ENCODE measurements at places on chromosomes 13 and 19.

DNA sequence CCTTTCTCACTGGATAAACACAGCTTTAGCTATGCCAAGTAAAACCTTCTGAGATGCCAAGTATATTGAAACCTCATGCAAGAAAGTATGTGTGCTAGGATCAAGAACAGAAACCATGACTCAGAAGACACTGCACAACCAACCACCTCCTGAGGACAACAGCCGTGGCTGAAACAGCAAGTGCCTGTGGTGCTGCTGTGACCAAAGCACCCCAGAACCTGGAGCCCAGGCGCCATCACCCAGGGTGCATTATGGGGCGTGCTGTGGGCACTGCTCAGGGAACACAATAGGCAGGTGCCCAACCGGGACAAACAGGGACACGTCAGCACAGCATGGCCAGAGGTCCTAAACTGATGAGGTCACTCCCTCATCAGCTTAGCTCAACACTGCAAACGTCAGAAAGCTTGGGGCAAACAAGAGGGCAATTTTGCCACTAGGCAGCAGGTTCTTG is 101.3 kb upstream of the SLC15A1 start:
- peak; percentile 82 for DNase-seq

DNA sequence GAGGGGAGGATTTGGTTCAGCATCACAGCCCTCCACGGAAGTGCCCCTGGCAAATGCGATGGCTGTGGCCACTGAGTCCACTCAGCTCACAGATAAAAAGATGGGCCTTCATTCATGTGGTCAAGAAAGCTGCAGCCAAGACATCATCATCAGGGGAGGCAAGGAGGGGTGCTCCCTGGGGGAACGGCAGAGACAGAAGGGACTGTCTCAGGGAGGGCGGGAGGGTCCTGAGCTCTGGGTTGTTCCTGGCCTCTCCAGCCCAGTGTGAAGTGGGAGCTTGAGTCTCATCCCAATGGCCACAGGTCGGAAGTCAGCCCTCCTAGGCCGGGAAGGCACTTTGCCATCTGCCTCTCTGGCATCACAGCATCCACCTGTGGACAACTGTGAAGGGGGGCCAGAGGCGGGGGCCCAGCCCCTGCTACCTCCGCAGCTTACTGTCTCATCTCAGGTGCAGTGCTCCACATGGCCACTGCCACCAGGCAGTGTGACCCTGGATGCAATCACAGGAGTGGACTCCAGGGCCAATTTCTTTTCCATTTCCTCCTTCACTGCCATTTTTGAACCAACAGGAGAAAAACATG is 137.8 kb upstream of the SOX1 start:
- DNase-seq, result no peak

- no peak for DNase-seq
Measured at GRCh38 chr13:40624986-40625385, 41.5 kb downstream of the FOXO1 start.

- no peak for DNase-seq
Measured at GRCh38 chr13:51967482-51968446, 43.5 kb downstream of the ATP7B start.

- no peak for DNase-seq
Measured at GRCh38 chr19:799076-799881, 2.0 kb downstream of the PTBP1 start.

DNA sequence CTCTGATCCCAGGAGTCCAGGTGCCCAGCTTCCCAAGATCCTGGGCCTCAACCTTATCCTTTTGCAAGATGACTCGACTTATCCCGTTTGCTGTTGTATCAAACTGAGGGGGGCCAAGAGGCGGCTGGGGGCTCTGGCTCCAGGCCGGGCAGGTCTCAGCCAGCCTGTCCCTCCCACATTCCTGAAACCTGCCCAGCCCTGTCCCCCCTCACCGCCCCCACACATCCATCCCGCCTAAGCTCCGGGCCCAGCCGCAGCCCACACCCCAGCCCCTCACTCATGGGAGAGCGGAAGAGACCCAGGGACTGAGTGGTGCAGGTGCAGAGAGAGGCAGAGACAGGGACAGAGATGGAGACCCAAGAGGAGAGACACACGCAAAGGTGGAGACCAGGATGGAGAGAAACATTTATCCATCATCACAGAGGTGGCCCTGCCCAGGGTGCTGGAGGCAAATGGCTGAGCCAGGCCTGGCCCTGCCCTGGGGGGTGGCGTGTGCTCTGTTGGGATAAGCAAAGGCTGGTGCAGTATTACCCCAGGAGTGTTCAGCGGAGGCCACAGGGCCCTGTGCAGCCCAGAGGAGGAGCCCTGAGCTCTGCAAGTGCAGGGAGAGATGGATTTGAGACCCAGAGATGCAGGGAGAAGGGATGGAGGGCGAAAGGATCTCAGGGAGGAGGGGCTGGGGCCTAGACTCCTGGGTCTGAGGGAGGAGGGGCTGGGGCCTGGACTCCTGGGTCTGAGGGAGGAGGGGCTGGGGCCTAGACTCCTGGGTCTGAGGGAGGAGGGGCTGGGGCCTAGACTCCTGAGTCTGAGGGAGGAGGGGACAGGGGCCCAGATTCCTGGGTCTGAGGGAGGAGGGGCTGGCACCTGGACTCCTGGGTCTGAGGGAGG is 1.6 kb downstream of the BCAM start:
- DNase-seq, result no peak

GRCh38 chr13:78045916-78046315 is 127.3 kb upstream of the EDNRB start:
- DNase-seq, result no peak

GRCh38 chr19:43329989-43330388 is 23.5 kb upstream of the CD177 start:
- no peak for DNase-seq

DNA sequence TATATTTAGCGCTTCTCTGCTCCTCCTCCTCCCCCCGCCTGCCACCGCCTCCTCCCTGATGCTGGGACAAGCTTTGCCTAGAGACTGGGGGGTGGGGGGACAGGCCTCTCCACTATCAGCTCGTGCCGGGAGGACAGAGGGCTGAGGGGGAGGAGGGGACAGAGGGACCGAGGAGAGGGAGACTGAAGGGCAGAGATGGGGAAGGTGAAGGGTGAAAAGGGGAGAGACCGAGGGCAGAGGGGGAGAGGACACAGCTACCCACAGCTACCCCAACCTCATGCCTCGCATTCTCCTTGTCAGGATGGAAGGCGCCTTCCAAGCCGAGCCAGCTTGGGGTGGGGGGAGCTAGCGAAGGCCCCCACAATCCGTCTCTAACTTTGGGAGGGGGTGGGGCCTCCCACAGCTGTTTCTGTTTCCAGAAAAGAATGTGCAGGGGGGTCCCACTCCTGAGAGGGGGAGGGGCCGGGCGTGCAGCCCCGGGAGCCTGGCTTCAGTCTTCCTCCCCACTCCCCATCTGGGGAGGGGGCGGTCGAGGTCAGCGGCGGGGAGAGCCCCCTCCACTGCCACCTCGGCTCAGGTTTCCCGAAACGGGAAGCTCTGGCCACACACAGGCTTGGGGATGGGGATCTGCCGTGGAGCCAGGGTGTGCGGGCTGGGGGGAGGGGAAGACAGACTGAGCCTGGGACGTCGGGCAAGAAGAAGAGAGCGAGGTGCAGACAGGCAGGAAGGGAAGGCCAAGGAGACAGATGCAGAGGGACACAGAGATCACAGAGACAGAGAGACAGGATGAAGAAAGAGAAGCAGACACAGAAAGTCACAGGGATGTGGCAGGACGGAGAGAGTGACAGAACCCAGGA is 1.6 kb downstream of the DACT3 start:
- peak; percentile 21 for DNase-seq

DNA sequence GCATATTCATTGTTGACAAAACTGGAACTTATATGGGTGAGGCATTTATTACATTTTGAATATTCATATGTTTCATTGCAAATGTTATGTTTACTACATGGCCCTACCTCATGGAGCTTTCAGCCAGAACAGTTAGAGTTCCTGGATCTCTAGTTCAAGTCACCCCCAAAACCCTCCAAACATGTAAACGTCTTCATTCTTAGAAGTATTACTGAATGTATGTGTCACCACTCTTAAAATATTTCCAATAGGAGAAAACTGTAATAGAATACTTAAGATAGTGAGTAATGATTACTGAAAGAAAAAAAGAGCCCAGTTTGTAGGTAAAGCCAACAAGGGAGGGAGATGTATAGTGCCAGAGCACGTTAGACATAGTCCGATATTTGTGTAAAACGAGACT is 23.5 kb downstream of the URI1 start:
- no peak for DNase-seq

- DNase-seq, result no peak
Measured at GRCh38 chr19:15365264-15365663, 14.3 kb downstream of the AKAP8 start.

DNA sequence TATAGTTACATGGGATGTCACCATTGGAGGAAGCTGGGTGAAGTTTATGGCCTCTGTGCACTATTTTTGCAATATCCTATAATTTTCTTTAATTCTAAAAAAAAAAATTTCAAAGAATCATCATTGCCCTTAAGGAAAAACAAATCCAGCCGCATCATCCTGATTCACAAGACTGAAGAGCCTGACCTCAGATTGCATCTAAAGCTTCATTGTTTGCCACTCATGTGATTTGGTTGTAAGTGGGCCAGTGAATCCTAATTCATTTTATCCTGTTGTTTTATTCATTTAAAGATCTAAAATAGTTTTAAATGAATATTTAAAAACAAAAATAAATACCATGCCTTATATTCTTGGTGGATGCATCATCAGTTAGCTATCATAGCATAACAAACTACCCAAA is 504.5 kb downstream of the TBC1D4 start:
- no peak for DNase-seq

All from stimulated activated CD4-positive, alpha-beta T cell treated with anti-CD3 and anti-CD28 coated beads, Interleukin-15, amount 100 ng/mL, for 24 hours (primary cell).